ENCODE measurements at places on chromosomes 12 and 14. TPM values are rescaled to one million over a fixed set of nuclear protein-coding genes. Genes with fewer than 3 reads are reported as not detected.

Gene PPP1R36
- total RNA-seq: 0.14 TPM

Gene TMEM179
- total RNA-seq: 0.28 TPM

Gene TTC8
- total RNA-seq: 40.8 TPM

Gene MIP
- not detected for total RNA-seq

Gene SCNN1A
- 15.6 TPM for total RNA-seq

Gene SYCP3
- total RNA-seq: not detected

Gene ZNF140
- 8.5 TPM for total RNA-seq

Gene CEP170B
- total RNA-seq: 24.8 TPM

Gene TAMALIN
- total RNA-seq: 0.53 TPM

All from A549 treated with CORT108297 at 1 μM for 4 hours (cell line).